ENCODE measurements at places on chromosomes 5 and 9.
A peak's percentile ranks its signal among the peaks of the same experiment; 100 is the strongest.

DNA sequence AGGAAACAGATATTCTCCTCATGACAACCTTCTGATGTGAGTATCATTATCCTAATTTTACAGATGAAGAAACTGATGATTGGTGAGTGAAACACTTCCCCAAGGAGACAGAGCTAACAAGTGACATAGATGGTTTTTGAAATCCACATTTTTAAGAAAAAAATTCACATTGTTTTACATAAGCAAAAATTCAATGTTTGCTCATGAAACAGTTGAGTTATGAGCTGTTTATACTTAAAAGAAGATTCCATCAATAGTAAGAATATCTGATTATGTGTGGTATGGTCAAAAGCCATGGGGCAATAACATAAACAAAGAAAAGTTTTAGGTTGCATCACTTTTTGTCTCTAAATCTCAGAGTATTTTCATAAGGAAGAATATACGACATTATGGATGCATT, 167.9 kb upstream of the PAPPA start:
- DNase-seq, result no peak

DNA sequence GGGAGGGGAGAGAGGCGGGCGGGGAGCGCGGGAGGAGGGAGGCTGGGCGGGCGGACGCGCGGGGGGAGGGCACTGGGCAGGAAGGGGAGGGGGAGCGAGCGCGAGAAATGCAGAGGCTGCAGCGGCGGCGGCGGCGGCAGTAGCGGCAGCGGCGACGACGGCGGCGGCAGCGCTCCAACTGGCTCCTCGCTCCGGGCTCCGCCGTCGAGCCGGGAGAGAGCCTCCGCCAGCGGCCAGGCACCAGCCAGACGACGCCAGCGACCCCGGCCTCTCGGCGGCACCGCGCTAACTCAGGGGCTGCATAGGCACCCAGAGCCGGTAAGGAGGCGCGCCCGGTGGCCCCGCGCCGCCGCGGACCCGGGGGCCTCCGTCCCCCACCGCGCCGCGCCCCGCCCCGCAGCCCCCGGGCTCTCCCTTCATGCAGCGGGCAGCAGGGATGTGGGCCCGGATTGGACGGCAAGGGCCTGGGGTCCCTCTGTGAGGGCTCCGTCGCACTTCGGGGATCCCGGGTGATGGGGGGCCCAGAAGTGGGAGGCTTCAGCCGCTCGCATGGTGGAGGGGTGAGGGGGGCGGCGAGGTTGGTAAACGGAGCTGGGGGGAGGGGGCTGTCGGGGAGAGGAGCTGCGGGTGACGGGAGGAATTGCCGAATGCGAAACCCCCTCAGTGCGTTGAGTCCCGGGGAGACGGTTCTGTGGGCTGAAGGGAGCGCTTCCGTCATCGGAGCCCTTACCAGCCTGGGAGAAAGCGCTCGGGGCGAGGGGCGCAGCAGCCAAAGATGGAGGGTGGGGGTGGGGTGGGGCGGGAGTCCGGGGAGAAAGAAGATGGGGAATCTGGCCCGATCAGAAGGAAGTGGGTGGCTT, at the start of gene BASP1:
BASP1 (plus strand) TSS at position 139 of the 860 bp plus-strand sequence. CDS start 57,586 bp downstream, outside the sequence.
- DNase-seq, result peak; percentile 9

GRCh38 chr5:140558542-140558941, 1.3 kb upstream of the SRA1 start:
- no peak for DNase-seq

GRCh38 chr9:89469003-89469402, 28.9 kb downstream of the SEMA4D start:
- no peak for DNase-seq

DNA sequence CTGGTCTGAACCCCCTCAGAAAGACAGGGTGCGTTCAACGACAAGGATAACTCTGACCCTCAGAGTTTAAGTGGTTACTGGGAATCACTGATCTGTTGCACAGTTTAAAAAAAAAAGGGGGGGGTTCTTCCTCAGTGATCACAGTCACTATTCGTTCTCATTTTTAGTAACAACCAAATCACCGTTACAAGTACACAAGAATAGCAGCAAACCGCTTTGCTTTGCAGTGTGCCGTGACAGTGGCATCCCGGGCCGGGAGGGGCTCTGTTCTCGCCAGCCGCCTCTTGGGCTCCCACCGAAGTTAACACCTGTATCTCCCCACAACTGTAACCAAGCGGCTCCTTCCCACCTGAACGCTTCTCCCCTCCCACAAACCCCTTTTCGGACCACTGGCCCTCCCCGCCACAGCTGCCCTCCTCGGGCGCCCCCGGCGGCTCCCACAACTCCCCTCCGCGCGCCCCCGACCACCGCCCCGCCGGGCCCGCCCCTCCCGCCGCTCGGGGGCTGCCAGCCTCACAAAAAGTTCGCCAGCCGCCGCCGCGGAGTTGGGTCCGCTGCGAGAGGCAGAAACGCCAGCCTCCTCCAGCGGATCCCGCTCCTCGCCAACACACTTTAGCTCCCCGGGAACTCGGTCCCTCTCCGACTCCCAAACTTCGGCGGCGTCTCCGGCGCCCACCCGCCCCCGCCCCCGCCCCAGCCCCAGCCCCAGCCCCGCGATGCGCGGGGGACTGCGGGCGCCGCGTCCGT, 1.2 kb downstream of the SSBP2 start:
- DNase-seq, result no peak

DNA sequence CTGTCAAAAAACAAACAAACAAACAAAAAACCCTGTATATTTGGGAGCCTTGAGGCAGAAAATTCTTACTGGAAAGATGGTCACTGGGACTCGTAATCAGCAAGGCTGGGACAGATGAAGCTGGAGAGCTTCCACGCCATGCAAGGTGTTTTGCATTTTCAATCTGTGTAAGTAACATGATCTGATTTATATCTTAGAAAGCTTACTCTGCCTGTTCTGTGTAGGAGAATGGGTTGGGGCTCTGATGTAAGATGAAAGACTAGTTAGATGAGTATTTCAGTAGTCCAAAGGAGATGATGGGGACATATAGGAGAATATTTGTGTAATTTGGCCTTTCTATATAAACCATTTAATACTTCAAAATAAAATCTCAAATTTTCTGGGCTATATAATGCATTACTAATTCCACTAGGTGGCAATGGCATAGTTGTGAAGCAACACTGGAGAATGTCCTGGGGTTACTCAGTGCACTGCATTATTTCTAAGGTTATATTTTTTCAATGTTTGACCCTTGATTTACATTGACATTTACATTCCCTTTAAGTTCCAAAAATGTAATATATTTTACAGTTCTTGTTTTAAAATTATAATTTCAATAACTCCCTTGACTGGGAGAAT, 21.9 kb upstream of the FSD1L start:
- no peak for DNase-seq

GRCh38 chr5:142929587-142929986, 159.4 kb downstream of the ARHGAP26 start:
- DNase-seq, result no peak

- no peak for DNase-seq
Measured at GRCh38 chr5:55304584-55304983, 2.9 kb downstream of the DHX29 start.

GRCh38 chr9:18700714-18701113, 226.8 kb downstream of the ADAMTSL1 start:
- no peak for DNase-seq

GRCh38 chr5:19002111-19002510, 985.9 kb downstream of the CDH18 start:
- DNase-seq, result no peak

DNA sequence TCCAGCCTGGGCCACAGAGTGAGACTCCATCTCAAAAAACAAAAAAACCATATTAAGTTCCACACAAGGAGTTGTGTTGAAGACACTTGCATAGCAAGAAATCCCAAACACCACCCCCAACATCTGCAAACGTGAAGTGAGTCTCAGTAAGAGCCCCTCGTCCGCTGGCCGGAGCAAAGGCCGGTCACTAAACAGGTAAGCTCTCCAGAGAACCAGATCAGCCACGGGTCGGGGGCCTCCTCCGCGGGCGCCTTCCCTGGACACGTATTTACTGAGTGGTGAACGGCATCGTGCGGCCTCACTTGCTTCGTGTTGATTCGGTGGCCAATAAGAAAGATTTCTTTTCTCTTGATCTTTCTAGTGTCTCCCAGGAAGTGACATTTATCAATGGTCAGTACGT, 93.6 kb downstream of the MRPL36 start:
- DNase-seq, result no peak

DNA sequence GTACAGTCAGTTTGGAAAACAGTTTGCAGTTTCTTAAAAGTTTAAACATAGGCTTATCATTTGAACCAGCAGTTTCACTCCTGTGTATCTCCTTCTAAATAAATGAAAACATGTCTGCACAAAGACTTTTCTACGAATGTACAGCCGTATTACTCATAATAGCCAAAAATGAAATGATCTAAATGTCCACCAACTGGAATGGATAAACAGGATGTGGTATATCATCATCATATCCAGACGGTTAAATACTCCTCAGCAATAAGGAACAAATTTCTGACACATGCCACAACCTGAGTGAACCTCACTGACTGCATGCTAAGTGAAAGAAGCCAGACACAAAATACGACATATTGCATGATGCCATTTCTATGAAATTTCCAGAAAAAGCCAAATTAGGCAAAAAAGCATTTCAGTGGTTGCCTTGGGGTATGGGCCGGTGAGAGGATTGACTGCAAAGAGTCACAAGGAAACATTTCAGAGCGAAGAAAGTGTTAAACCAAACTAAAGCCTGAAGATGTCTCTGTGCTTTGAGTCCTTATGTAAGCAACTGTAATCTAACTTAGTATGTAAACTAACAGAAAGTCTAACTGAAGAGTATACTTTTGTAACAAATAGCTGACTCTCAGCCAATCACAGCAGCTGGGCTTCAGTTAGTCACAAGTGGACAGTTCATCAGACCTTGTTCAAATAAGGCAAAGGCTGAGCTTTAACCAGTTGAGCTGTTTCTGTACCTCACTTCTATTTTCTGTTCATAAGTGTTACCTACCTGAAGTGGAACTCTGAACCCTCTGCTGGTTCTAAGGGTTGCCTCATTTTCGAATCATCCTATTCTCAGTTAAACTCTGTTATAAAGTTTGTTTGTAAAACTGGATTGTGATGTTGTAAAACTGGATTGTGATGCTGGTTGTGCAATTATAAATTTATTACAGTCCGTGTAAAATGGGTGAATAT, 65.2 kb downstream of the TRIO start:
- DNase-seq, result no peak

- no peak for DNase-seq
Measured at GRCh38 chr9:131937451-131937850, 142.2 kb downstream of the MED27 start.

- DNase-seq, result no peak
Measured at GRCh38 chr9:74755999-74756398, 131.7 kb downstream of the TRPM6 start.

- DNase-seq, result no peak
Measured at GRCh38 chr5:21071421-21071820, 1083.4 kb upstream of the CDH18 start.

GRCh38 chr5:141692919-141693725, 11.1 kb upstream of the ARAP3 start:
- DNase-seq, result no peak

DNA sequence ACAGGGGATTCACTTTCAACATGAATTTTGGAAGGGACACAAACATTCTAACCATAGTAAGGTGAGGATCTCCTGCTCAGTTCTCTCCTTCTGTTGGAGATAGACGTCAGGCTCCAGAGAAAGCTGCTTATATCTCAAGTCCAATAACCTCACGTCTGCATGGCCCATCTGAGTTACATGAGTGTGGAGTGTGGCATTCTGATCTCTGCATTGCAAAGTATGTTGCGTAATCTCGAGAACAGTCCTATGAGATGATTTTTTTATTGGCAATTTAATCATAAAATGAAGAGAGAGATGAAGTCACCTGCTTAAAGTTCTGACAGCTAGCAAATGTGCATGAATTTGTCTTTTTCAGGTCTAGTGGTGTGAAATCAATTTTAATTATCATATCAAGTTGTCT, 118.8 kb downstream of the SLC12A2 start:
- no peak for DNase-seq

GRCh38 chr9:98084396-98084795, 27.9 kb downstream of the NANS start:
- no peak for DNase-seq

DNA sequence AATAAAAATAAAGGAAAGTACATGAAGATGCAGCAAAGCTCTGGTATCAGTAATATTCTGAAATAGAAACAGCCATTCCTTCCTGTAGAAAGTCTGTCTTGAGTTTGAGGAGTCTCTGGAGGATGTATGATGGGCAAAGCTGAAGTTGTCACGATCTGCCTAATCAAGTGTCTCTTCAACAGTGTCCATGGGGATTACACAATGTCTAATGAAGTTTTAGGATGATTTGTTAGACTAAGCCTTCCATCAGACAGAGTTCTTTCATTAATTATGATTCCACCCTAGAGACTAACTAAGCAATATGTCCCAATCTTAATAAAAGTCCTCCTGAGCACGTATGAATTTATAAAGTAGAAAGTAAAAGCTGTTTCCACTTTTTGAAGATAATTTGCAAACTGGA, 26.9 kb downstream of the PDE4D start:
- no peak for DNase-seq

GRCh38 chr5:14595189-14595588, 13.6 kb downstream of the OTULINL start:
- DNase-seq, result no peak

DNA sequence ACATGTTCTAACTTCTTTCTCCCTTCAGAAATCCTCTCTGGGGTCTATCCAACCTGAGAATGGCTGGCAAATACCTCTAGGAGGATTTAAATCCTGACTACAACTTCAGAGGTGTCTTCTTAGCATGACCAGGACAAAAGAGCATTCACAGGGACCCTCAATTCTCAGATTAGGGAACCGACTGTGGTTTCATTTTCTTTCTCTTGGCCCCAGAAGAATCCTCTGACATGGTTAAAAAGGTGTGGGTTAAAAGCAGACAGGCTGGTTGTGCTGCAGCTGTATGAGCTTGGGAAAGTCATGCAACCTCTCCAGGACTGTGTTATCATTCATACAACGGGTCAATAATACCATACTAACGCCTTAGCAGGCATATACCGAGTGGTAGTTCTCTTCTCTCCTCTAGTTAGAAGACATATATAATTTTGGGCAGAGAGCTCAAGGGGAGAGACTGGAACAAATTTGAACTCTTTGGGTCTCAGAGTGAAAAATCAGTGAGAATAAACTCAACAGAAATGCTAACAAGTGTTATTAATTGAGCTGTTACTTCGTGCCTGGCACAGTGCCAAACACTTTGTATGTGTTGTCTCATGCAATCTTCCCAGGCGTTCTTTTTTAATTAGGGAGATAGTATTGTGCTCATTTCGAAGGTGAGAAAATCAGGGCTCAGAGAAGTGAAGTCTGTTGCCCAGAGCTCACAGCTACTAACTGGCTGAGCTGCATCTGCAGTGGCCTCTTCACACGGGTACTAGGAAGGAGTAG, 35.2 kb downstream of the INSYN2B start:
- DNase-seq, result no peak

GRCh38 chr9:76459694-76460635, 983 bp downstream of the GCNT1 start:
- DNase-seq, result no peak
